ENCODE measurements at places on chromosomes 12 and 14. TPM values are rescaled to one million over a fixed set of nuclear protein-coding genes. Genes with fewer than 3 reads are reported as not detected.

DNA sequence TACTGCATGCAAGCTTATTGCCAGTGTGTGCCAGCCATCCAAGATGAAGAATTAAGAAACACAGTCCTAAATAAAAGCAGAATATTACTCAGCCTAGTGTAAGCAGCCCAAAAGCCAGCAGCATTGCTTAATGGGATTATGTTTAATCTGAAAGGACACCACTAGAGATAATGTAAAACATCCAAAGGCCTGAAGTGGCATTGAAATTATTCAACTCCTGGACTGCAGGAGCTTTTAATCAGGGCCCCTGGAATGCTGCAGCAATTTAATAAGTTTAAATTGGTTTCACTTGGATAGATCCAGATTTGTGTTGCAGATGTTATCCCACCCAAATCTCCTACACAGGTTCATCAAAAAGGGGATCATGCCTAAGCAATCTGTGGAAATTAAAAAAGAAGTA lies 193.0 kb downstream of the C12orf50 start:
- no peak for DNase-seq

- DNase-seq: no peak
Observed at GRCh38 chr12:39467432-39467870, 24.5 kb upstream of the KIF21A start.

GRCh38 chr12:46400406-46400805 lies 27.8 kb upstream of the SLC38A2 start:
- DNase-seq: no peak

GRCh38 chr14:22303589-22304195 lies 285.3 kb downstream of the DAD1 start:
- DNase-seq: no peak

DNA sequence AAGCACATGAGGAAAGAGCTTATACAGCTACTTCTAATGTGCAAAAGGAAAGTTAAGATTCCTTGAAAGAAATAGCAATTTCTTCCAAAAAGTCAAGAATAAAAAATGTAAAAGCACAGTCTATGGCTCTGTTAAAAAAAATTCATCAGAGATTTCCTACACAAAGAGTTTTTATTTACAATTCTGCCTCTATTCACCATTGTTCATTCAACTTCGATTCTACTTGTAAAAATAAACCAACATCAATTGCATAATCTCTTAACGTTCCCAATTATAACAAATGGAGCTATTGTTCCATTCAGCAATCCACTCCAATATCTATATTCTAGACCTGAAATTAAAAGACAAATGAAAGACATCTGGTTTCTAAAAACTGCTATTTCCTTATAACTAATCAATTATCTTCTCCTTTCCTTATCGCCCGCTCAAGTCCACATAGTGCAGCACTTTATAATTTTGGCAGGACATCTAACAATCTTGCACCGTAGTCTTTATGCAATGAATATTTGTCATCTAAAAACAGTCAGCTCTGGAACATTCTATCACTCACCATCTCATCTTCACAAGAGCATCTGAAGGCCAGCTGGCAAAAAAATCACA lies 6.2 kb downstream of the EIF2S3B start:
- no peak for DNase-seq

- DNase-seq: no peak
Observed at GRCh38 chr12:105351523-105351922, 21.0 kb downstream of the C12orf75 start.

- DNase-seq: no peak
Observed at GRCh38 chr14:63901434-63902085, 48.8 kb downstream of the SYNE2 start.

DNA sequence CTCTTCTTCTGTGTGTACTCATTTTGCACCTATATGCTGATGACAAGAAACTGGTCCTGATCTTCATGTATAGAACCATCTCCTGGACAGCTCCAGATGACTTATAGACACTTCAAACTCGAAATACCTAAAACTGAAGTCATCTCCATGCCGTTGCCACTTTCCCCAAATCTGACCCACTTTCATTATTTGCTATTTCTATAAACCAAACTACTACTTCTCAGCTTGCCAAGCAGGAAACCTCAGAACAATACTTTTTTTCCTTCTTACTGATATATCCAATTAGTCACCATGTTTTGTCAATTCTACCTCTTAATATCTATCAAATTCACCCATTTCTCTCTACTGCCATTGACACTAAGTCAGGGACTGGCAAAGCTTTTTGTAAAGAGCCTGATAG lies 14.8 kb downstream of the SGPP1 start:
- no peak for DNase-seq

GRCh38 chr14:81275305-81276072 lies 54.7 kb upstream of the GTF2A1 start:
- DNase-seq: no peak

- no peak for DNase-seq
Observed at GRCh38 chr14:85583380-85583779, 53.4 kb downstream of the FLRT2 start.

DNA sequence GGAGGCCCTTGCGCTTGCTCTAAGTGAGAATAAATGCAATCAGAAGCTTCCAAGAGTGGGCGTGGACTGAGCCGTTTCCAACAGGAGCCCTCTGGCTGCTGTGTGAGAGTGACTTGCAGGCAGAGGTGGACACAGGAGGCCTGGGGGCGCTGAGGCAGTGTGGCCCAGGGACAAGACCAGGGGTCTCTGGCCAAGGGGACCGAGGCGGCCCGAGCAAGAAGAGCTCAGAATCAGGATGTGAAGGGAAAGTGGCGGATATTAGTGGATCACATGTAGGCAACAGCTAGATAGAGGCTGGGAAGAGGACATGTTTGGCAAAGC lies 8.6 kb downstream of the RIMBP2 start:
- DNase-seq: no peak

- DNase-seq: no peak
Observed at GRCh38 chr14:105328678-105329390, 14.3 kb downstream of the PACS2 start.

DNA sequence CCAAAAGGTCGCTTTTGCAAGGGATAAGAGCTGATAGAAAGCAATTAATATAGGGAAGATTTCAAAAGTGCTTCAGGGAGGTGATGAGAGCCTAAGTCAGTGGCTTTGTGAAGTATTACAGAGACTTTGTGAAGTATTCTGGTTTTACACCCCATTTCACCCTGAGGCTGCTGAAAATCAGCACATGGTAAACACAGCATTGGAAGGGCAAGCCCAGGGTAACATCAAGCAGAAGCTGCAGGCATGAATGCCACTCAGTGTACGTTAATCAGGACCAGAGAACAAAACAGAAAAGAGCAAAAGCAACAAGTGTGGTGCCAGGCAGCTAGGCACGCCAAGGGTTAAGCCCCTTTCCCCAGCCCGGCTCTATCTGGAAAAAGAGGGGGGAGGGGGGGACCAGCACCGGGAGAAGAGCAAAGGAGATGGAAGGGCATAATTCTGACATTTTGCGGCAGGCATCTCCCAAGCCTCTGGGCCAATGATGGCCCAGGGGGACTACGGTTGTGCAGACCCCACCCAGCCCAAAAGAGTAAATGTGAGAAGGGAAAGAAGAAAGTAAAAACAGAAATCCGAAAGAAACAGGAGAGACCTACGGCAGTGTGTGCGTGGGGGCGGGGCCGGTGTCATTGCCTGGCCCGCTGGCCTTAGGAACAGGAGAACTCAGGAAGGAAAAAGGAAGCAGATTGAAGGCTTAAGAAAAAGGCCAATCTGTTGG lies 58.9 kb downstream of the DHRS2 start:
- no peak for DNase-seq

DNA sequence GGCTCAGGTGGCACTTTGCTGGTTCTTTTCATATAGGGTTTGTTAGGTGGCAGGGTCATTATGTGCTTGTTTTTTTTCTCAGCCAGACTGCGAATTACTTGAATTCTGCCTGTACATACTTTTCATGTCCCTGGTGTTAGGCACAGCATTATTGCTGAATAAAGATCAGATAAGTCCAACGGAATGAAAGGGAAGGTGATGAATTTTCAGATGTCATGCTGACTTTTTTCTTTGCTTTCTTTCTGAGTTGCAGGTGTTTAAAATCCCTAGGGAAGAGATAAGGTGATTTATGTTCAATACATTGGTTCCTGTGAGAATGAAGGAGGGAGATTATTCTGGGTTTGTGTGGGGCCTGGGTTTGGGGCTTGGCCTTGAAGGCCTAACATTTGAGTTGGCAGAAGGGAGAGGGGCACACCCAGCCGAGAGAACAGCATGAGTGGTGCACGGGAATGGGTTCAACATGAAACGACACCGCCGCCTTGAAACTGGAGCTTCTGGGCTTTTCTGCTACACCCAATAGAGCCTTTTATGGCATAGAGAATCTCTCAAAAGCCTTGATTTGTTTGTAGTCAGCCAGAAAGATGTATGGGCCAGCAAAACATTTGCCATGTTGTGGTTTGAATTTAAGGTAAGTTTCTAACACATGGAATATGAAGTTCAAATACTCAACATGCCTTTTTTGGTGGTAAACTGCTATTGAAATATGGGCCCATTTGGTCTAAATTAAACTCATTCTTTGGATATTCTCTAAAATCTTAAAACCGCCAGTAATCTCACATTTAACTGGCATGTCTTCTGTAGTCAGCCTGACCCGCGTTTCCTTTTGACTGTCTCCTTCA lies 477.0 kb downstream of the PCNX1 start:
- no peak for DNase-seq

FOXA1 gene
- not detected for total RNA-seq

KRT77 gene
- not detected for total RNA-seq
